ENCODE measurements at places on chromosomes 6 and 20. TPM values are rescaled to one million over a fixed set of nuclear protein-coding genes. Genes with fewer than 3 reads are reported as not detected.
A peak's percentile ranks its signal among the peaks of the same experiment; 100 is the strongest.

- no peak for DNase-seq
Observed at GRCh38 chr6:28340310-28341095, 4.6 kb upstream of the ZSCAN31 start.

The C20orf141 gene
- not detected for total RNA-seq

The OOEP gene
- total RNA-seq: 0.36 TPM

GRCh38 chr6:39361657-39362486 is 39.4 kb upstream of the KCNK16 start:
- DNase-seq: peak; percentile 78

The ARFGEF3 gene
- total RNA-seq: 1.5 TPM

GRCh38 chr6:163296835-163297519 is 117.5 kb upstream of the QKI start:
- DNase-seq: no peak

GRCh38 chr6:33949877-33950435 is 146.2 kb upstream of the MLN start:
- DNase-seq: no peak

GRCh38 chr20:59078231-59078630 is 35.6 kb upstream of the PRELID3B start:
- DNase-seq: no peak

DNA sequence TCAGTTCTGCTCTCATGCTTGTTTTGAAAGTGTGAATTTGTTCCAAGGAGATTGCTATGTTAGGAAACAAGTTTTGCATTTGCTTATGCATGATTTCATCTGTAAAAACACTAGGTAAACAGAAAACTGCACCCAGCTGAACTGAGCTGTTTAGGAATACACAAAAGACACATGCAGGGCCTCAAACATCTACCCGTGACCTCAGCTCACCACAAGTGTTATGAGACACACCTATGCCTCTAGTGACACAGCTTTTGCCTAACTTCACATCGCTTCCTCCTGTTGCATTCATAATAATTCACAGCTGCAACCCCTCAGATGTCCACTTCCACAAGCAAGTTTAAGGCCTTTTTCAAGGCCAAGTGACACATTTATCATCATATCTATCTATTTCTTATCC is 98.0 kb upstream of the SLC24A3 start:
- no peak for DNase-seq
